ENCODE measurements at places on chromosomes 11 and 22.

DNA sequence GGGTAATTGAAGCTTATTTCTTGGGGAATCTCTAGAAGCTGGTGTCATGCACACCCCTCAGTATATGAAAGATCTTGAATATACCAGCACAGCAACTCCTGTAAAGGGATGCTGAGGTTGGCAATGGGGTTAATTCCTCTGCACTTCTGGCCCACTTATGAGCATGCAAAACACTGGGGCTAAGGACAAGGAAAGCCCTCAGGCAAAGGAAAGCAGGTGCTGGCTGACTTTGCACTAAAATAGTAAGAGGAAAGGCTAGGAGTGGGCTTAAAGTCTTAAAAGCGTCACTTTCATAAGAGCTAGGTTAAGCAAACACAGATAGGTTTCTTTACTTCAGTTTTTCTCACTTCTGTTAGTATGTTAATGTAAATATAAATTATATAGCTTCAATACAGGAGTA, 572.6 kb upstream of the LUZP2 start:
- DNase-seq: no peak

DNA sequence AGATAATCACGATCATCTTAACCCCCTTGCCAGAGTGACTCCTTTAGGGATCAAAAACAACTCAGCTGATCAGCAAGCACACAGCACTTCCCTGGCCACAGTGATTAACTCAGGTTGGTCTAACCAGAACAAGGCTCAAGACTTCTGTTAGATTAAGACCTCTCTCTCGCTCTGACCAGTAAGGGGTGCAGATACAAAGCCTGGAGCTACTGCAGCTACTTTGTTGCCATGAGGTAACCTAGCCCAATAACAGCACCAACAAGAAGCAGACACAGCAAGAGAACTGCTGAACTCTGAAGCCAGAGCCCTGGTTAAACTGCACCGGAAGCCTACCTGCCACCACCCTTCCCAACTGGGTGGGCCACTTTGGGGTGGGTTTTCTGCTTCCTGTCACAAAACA, 42.0 kb downstream of the LINC01488 start:
- DNase-seq: no peak

GRCh38 chr11:66070604-66071380, 720 bp downstream of the PACS1 start:
- no peak for DNase-seq

GRCh38 chr11:38155856-38156255, 1557.8 kb upstream of the RAG2 start:
- DNase-seq: no peak

GRCh38 chr11:116931206-116931953, 94.0 kb upstream of the APOA1 start:
- no peak for DNase-seq

DNA sequence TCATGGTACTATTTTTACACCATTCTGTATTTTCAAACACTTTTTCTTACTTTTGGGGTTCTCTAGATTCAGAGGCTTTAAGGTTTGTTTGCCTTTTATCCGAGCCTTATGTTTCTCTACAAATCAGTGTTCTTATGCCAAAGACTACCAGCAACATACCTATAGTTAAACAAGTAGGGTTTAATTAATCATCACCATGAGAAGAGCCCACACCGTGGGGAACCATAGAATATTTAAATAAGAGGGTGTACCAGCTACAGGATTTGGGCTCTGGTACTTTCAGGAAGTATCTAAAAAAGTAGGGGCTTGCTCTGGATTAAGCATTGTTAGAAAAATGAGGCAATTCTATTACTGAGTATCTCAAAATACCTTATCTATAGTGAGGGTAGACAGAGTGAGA, 25.7 kb downstream of the TMEM225 start:
- no peak for DNase-seq

DNA sequence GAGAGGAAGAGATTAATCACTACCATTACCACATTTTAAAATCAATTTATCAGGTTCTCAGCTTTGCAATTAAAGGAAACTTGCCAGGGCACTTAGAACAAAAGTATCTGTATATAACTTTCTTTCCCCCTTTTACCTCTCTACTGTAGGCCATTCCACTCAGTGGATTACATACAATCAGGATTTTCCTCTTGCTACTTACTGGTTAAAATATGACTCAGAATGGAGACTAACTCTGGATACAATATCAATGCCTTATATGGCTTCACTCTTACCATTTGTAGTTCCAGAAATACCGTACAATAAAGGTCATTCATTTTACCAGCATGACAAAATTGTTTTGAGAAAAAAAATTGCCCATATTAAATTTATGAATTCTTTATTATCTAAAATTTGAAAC, 706.8 kb downstream of the KCNA4 start:
- DNase-seq: no peak

GRCh38 chr11:105862736-105863367, 159.2 kb downstream of the MSANTD4 start:
- DNase-seq: peak; percentile 42

DNA sequence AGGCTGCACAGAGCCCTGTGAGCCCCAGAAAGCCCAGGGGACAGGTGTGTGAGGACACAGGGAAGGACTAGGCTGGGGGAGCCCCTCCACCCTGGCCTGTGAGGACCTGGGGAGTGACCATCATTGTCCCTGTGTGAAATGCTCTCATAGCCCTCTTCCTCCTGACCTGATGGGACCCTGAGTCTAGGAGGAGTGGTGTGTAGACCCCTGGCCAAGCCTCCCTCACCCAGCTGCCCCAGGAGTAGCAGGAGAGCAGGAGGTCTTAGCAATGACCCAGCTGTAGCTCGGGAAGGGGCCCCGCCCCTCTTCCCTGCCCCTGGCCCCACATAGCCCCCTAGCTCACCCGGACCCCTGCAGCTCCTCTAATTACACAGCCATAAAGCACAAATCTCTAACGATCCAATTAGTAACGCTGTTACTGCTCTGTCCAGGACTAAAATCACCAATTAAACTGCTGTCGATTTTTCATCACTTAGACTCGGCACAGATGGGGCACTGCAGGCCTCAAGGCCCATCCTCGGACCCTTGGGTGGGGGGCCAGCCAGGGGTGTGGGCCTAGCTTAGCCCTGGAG, 6.6 kb upstream of the CABP7 start:
- no peak for DNase-seq

GRCh38 chr11:118274186-118274585, 10.1 kb upstream of the MPZL2 start:
- no peak for DNase-seq

DNA sequence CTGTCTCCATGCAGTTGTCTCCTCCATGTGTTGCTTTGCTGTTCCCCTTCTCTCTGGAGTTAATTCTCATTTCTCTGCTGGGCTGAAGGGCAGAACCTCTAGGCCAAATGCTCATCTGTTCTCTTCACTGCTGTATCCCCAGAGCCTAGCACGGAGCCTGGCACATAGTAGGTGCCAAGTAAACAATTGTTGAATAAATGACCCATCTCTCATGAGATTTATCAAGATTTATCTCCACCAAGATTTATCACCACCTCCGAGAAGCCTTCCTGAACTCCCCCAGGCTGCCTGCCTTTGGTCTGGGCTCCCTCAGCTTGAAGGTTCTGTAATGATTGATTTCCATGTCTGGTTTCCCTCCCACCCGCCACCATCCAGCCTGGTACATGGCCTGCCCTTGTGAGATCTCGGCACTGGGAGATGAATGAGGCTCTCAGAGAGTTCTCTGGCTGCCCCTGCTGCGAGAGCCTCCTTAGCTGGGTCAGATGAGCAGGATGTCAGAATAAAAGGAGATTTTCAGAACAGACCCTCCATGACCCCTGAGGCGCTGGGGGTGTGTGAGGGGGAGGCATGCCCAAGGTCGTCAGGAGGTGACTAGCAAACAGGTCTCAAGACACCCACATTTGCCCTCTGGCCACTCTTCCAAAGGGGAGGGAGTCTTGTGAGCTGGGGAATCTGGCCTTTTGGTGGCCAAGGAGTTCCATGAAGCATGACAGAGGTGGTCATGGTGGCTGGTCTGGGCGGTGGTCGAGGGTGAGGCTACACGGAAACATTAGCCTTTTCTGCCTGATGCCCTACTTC, 2.4 kb upstream of the GDPD5 start:
- no peak for DNase-seq

DNA sequence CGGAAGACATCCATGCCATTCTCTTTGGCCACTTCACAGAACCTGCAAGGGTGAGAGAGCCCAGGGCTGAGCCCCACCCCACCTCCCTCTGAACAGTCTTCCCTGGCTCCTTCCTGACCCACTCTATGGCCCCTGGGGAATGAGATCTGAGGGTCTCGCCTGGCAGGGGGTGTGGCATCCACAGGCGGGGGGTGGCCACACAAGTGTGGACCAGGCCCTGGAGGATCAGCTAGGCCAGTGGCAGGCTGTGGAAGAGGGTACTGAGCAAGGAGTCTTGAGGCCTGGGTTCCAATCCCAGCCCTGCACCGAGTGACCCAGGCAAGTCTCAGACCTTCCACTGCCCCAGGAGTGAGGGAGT, 5.6 kb upstream of the LRFN4 start:
- DNase-seq: no peak

GRCh38 chr22:49904040-49904369, 14.2 kb downstream of the ALG12 start:
- no peak for DNase-seq

GRCh38 chr11:120814531-120815318, 209.2 kb upstream of the TBCEL start:
- DNase-seq: no peak

DNA sequence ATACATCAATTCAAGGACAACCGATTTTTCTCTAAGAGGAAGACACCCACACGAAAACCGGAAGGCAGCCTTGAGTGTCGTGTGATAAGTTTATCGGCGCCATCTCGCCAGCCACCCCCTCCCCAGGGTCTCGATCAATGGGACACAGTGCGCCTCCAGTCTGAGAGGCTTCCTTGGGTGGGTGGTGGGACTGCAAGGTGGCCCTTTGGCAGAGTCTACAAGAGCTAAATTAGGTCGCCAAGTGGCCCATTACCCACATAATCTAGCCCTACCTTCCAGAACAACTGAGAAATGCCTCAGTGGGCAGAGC, 64.0 kb downstream of the CD6 start:
- no peak for DNase-seq

- DNase-seq: no peak
Observed at GRCh38 chr11:122198291-122198983, 82.4 kb upstream of the BLID start.

DNA sequence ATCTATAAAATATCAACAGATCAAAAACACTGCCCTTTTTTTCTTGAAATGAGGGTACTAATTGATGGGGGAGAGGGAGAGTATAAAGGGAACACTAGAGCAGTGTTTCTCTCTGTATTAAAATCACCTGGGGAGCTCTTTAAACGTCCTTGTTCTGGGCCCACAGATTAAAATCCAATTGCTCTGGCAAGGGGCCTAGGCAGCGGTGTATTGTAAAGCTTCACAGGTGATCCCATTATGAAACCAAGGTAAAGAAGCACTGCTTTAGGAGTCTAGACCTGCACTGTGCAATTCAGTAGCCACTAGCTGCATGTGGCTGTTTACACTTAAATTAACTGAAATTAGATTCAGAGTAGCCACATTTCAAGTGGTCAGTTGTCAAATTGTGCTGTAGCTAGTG, 3.0 kb downstream of the AQP11 start:
- no peak for DNase-seq

- no peak for DNase-seq
Observed at GRCh38 chr11:118079491-118079890, 2.6 kb downstream of the TMPRSS4 start.

DNA sequence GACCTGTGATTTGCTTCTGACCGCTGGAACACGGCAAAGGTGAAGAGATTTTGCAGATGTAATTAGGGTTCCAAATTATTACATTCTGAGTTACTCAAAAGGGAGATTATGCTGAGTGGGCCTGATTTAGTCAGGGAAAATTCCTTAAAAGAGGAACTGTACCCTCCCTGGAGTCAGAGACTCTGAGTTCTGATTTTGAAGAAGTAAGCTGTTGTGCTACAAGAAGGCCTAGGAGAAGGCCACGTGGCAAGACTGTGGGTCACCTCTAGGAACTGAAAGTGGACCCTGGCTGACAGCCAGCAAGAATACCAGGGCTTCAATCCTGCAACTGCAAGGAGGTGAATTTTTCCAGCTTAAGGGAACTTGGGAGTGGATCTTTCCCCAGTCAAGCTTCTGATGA, 45.3 kb downstream of the CHRDL2 start:
- DNase-seq: no peak

DNA sequence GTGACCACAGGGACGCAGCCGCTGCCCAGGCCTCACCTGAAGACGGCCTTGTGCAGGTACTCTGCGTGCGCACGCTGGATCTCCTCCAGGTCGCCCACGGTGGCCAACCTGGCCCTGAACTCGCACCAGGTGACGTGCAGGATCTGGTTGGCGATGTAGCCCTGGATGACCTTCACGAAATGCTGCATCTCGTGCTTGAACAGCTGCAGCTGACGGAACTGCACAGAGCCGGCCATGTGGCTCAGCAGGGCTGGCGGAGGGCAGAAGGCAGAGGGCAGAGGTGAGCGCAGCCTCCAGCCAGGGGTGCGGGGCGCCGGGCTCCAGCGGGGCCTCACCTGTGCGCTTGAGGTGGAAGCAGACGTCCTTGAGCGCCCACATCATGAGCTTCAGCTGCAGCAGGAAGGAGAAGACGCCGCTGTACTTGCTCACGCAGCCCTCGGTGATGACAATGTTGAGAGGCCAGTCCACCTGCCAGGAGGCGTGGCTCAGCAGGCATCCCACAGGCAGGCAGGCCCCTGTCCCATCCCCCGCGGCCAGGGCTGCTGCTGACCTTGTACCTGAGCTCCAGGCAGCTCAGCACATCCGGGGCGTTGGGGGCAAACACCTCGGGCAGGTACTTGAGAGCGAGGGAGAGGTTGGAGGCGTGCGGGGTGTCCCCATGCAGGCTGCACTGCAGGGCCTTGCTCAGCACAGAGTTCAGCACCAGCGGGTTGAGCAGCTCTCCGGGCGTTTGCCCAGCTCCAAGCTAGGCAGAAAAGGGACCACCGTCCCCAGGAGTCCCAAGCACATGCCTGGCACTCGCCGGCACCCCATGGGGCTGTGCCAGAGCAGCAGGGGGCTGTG, 17.6 kb downstream of the SELENOO start:
- DNase-seq: no peak

DNA sequence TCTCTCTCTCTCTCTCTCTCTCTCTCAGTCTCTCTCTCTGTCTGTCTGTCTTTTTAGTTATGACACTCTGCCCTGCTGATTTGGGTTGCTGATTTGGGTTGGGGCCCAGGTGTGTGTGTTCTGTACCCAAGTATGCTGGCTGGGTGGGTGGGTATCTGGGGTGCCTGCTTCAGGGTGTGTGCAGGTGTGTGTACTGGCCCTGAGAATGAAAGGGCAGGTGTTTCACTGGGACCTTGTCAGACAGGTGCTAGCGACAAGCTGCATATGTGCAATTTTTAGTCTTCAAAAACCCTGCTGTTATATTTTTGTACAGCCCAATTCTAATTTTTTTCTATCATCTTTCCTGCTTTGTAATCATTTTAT, 943 bp downstream of the CSF2RB start:
- DNase-seq: no peak

Data from CD8-positive, alpha-beta T cell (primary cell).